Smooth muscle cell of the brain vasculature (primary cell): ENCODE measurements at places on chromosomes 2 and 18.
A peak's percentile ranks its signal among the peaks of the same experiment; 100 is the strongest.

DNA sequence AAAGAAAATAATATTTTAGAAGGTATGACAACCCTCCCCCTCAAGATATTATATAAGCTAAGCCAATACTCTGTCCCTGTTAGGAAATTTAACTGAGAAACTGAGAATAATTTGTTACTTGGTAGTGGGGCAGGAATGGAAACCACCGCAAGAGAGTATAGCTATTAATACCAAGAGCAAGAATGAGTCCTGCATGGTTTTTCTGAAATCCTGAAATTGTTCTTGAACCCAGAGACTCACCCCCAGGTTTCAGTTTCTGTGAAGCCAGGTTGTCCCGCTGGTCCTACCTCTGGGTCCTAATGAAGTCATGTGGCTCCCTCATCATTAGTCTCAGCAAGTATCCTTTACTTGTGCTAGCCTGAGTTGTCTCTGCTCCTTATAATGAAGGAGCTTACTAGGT is 671.0 kb upstream of the ACVR2A start:
- no peak for DNase-seq

- DNase-seq = no peak
These were observed 340.8 kb downstream of the ERBB4 start for GRCh38 chr2:212197776-212198175.

DNA sequence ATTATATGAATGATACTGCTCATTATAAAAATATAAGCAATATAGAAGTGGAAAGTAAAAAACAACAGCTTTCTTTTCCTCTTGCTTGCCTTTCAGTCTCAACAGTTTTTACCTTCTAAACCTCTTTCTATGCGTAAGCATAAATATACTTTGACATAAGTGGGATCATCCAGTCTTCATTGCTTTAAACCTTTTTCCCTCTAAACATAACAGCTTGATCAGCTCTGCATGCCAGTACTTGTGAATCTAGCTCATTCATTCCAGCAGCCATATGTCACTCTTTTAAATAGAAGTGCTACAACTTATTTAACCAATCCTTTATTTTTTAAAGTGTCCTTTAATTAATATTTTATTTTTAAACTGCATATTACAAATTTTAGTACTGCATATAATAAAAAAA is 88.1 kb downstream of the TTC27 start:
- DNase-seq = no peak

DNA sequence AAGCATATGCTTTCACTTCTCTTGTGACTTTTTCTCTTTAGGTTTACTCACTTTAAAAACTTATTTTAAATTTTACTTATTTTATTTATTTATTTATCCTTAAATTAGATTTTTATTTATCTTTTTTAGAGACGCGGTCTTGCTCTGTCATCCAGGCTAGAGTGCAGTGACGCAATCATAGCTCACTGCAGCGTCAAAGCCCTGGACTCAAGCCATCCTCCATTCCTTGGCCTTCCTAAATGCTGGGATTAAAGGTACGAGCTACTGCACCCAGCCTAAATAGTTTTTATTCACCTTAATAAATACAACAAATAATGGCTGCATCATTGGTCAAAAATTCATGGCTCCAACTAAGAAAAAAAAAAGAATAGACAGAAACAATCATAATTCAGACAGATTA is 415.7 kb upstream of the FIGN start:
- DNase-seq = no peak

DNA sequence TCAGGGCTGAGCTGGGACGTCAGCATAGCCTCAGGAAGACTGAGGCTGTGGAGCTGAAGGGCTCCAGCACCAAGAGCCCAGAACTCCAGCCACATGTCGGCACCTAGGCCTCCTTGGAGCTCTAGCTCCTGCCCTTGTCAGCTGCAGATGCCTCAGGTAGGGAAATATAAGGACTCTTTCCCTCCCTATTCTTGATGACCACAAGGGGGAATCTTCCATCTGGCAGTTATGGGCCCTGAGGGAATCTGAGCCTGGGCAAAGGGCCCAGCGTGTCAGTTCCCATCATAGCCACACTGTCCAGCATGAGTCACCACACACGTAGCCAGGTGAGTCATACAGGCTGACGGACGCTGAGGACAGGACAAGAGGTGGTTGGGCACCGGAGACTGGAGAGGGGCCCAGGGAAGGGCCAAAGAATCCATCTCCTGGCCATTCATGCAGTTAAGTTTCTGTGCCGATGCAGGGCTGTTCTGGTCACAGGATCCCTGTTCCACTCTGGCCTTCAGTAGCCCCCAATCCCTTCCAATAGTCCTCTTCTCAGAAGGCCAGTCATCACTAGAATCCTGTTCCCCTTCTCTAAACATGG is 1.8 kb downstream of the MPV17 start:
- peak; percentile 82 for DNase-seq

DNA sequence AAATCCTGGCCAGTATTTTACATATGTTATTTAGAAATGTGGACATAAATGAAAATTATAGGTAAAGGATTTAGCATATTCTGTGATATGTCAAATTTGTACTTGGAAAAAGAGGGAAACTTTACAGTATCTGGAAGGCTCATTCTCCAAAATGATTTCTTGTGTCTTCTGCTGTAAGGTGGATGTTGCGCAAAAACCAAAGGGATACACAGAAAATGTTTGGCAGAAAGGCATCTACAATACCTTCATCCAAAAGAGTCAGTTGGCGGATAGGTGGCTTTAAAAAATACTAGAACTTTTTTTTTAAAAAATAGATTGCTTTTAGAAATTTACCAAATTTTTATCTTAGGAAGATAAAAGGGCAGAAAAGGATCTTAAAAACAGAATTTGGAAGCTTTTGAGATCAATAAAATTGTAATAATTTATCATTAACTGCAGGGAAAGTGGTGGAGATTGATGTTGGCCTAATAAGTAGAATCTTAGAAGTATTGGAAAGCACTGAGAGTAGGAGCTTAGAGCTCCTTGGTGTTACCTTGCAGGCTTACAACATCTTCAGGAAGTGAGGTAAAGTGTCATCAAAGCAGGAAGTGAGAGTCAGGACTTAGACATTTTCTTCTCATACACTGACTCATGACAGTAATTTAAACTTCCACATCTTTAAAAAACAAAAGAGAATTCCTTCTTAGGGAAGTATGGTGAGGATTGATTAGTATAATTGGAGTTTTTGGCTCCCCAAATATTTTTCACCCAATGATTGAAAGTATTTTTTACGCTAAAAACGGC is 2.1 kb downstream of the NABP1 start:
- no peak for DNase-seq

- DNase-seq = no peak
These were observed 65.2 kb upstream of the MGAT4A start for GRCh38 chr2:98795891-98796676.

DNA sequence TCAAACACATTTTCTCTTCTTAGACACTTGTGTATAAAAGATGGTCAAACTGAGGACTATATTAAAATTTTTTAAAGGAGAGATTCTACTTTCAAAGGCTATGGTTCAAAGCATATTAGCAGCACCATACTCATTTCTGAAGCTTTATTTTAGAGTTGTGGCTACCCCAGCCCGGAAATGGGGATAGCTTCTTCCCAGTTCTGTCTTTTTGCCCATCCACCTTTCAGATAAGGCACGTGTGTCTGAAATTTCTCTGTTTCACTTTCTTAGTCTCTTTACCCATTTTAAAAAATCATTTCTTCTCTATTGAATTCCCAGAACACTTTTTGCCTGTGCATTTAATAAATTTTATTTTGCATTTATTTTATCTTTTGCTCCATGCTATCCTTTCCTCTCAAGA is 431.5 kb downstream of the RNF144A start:
- DNase-seq = no peak

- no peak for DNase-seq
These were observed 4.1 kb downstream of the ZEB2 start for GRCh38 chr2:144515696-144516410.

GRCh38 chr18:67520351-67520921 is 3.9 kb upstream of the DSEL start:
- no peak for DNase-seq

DNA sequence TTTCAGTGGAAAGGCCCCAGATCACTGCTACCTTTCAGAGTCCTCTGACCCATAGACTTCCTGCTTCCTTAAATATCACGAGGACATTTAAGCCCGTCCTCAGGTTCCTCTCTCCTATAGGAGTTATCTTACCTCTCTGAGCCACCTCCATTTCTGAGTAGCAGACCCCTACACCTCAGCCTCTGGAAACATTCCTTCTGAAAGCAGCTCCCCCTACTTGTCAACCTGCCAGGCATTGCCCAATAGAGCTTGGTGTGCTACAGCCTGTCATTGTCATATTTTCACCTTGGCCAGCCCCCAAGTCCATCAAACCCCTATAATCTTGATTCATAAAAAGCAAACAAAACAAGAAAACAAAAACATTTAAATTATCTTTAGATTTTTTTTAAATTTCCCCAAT is 717.9 kb upstream of the SLC8A1 start:
- DNase-seq = no peak

DNA sequence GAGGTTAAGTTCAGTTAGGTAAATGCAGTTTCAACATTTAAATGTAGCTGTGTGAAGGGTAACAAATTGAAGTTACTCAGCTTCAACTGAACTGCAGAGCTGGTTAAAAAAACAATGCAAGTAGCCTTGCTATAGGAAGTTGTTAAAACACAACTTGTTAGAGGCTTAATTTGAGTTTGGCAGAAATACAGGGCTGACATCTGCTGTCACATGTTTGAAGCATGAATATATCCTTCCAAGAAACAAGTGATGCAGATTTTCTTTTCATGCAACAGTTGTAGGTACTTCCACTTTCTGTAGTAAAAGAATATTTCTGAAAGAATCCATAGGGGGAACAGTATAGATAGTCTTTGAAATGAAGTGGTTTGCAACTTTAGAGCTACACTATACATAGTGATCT is 208.7 kb upstream of the RASGRP3 start:
- no peak for DNase-seq

- no peak for DNase-seq
These were observed 81.2 kb downstream of the MYO5B start for GRCh38 chr18:50113726-50114125.

- no peak for DNase-seq
These were observed 21.8 kb upstream of the CNRIP1 start for GRCh38 chr2:68341583-68341982.

- DNase-seq = no peak
These were observed 74.1 kb downstream of the LAMA3 start for GRCh38 chr18:23763343-23763742.

DNA sequence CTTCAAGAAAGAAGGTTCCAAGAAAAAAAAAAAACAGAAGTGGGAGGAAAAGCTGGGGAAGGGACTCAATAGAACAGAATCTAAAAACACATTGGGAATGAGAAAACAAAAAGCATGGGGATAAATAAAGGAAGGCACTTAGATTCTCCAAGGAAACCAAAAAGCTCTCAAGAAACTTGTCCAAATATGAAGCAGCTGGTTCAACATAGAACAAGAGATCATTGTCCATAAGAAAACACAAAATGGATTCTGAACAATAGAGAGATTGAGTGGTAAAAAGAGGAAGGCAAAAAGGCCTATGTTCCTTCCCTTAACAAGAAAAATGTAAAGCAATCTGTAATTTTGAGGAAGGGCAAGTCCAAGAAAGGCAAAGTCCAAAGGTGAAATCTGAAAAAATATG is 32.9 kb upstream of the ALK start:
- DNase-seq = no peak

- DNase-seq = no peak
These were observed 336.9 kb downstream of the RIT2 start for GRCh38 chr18:42778445-42779042.

GRCh38 chr2:73035899-73036711 is 35.4 kb downstream of the SFXN5 start:
- DNase-seq = no peak

- no peak for DNase-seq
These were observed 163.6 kb upstream of the ZNF516 start for GRCh38 chr18:76658627-76659026.

DNA sequence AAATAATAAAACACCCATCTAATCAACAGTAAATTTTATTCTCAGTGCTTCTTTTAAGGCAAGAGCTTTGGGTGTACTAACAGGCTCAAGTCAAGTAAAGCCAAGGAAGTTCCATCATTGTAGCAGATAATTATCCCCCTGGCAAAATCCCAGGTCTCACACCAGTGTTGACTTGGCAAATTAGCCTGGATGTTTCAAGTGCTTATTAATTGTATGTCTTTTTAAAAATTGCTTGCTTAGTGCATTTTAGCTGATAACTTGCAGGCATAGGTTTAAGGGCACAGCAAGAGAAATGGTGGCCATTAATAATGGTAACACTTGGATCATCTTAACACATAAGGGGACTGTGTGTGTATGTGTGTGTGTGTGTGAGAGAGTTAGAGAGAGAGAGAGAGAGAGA is 42.0 kb upstream of the FMNL2 start:
- no peak for DNase-seq

- DNase-seq = no peak
These were observed 199.2 kb downstream of the CAMKMT start for GRCh38 chr2:44560941-44561340.

DNA sequence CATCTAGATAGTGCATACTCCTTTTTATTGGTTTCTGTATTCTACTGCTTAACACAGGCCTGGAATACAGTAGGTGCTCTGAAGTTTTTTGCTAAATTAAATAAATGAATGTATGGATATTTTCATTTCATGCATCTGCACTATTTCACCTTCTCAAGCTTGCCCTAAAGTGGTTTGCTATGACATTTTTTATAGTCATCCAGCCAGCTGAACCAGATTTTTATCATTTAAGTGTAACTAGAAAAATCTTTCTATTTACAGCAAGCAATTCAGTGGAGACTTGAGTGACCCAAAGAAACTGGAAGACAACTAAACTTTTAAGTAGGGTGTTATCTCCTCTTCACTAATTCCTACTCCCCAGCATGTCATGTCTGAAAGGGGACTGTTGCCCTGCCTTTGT is 354.9 kb downstream of the OSR1 start:
- no peak for DNase-seq

DNA sequence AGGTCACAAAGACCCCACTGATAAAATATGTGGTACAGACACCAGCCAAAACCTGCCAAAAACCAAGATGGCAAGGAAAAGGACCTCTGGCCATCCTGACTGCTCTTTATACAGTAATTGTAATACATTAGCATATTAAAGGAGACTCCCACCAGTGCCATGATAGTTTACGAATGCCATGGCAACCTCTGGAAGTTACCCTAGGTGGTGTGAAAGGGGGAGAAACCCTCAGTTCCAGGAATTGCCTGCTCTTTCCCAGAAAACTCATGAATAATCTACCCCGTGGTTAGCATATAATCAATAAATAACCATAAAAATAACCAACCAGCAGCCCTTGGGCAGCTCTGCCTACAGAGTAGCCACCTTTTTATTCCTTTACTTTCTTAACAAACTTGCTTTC is 129.8 kb upstream of the EPB41L3 start:
- DNase-seq = no peak

DNA sequence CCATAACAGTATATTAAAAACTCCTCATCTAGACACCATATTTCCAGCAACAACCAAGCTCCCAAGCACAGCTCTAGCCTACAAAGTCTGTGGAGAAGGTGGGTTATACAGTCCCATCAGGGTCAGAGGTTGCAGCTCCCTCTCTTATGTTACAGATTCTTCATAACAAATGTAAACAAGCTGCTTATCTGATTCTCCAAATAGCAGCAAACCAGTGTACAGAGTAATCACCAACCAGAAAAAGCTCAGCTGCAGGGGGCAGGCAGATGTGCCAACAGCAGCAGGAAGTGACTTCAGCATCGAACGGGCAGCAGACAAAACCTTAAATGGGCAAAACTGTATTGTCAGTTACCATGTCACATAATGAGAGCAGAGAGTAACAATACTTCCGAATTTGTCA is 52.9 kb upstream of the NABP1 start:
- DNase-seq = no peak

GRCh38 chr18:79496978-79497637 is 101.4 kb downstream of the NFATC1 start:
- peak; percentile 79 for DNase-seq

GRCh38 chr2:232458661-232459418 is 2.9 kb downstream of the ALPI start:
- no peak for DNase-seq
